ENCODE measurements at places on chromosomes 12 and 14. TPM values are rescaled to one million over a fixed set of nuclear protein-coding genes. Genes with fewer than 3 reads are reported as not detected.
A peak's percentile ranks its signal among the peaks of the same experiment; 100 is the strongest.

DNA sequence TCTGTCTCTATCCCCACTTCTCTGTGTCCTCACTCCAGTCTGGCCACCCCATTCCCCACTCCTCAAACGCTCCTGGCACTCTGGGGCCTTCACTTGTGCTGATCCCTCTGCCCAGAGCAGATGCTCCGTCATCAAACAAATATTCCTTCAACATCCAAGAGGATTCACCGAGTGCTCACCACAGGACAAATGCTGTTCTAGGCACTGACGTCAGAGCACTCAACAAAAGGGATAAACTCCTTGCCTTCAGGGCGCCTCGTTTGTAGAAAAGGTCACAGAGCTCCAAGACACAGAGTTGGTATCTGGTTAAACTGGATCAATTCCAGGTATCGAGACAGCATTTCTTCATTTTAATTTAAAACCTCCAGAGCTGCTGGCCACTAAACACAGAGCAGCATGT is 35.3 kb downstream of the PSMC1 start:
- no peak overlapping the region for H3K4me3 ChIP-seq
- no peak for DNase-seq
- H3K4me1 ChIP-seq, result no peaks in the 10 kb centered on the region

GRCh38 chr12:132044661-132045412 is 95.1 kb downstream of the EP400 start:
- H3K27ac ChIP-seq, result peak overlapping the region; percentile 59
- no peaks in the 10 kb centered on the region for H3K27me3 ChIP-seq
- peaks cover 36% of the 10 kb centered on the region for H3K36me3 ChIP-seq
- no peak for DNase-seq
- no peak overlapping the region for H3K4me3 ChIP-seq

DNA sequence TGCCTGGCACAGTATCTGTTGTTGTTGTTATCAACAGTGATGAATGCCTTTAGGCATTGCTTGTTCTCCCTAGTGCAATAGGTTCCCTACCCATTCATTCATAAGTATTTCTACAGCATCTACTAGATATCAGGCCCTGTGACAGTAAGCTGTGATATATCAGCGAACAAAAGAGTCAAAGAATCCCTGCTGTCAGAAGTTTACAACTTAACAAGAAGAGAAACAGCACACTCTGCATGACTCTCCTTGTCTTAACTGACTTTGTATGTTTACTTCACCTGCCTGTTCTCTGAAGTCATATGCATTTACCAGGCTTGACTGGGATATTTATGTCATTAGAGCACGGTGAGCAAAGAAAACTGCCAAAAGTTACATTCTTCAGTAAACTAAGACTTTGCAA is 452.2 kb upstream of the RPL10L start:
- H3K4me3 ChIP-seq, result no peak overlapping the region
- H3K27ac ChIP-seq, result peak overlapping the region; percentile 75
- peaks cover 27% of the 10 kb centered on the region for H3K4me1 ChIP-seq

DNA sequence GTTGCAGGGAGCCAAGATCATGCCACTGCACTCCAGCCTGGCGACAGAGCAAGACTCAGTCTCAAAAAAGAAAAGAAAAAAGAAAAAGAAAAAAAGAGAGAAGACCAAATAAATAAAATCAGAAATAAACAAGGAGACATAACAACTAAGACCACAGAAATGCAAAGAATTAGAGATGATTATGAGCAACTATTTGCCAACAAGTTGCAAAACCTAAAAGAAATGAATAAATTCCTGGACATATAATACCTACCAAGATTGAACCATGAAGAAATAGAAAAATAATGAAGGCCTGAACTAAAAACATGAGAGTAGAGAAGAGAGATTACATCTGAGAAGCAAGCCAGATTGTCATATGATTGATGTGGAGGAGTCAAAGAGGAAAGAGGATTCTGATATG is 17.6 kb upstream of the EPS8 start:
- no peaks in the 10 kb centered on the region for H3K27me3 ChIP-seq
- DNase-seq, result no peak
- H3K36me3 ChIP-seq, result no peaks in the 10 kb centered on the region
- H3K27ac ChIP-seq, result no peak overlapping the region
- H3K4me3 ChIP-seq, result no peak overlapping the region

GRCh38 chr12:25828188-25828587 is 130.3 kb upstream of the RASSF8 start:
- H3K27me3 ChIP-seq, result no peaks in the 10 kb centered on the region
- no peak for DNase-seq
- H3K27ac ChIP-seq, result no peak overlapping the region
- no peaks in the 10 kb centered on the region for H3K4me1 ChIP-seq

DNA sequence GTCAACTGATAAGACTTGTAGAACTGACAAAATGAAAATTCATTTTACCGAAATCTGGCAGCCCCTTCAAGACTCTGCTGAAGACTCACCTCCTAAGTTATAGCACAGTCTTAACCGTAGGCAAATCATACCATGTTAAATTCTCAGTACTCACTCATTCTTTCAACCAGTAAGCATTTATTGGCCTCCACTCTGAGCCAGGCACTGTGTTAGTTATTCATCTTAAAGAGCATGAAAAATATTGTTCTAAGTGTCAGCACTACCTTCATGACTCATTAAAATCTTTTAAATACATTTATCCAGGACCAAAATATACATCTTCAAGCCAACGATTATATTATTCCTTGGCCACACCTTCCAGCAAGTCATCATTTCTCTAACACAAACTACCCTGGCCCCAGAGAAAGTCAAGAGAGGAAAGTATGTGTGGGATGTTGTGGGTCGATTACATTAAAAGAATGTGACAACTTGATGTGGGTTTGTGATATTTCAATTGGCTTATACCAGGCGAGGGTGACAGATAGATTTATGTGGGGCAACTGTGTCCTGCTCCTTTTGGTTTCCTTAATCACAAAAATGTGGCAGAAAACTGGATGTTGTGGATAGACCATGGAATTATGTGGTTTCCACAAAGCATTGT is 55.0 kb downstream of the TMEM30B start:
- H3K27me3 ChIP-seq, result no peaks in the 10 kb centered on the region
- no peak overlapping the region for H3K27ac ChIP-seq
- DNase-seq, result no peak
- H3K36me3 ChIP-seq, result no peaks in the 10 kb centered on the region

GRCh38 chr14:21240417-21240816 is 28.8 kb downstream of the HNRNPC start:
- H3K36me3 ChIP-seq, result peaks cover 50% of the 10 kb centered on the region
- no peak overlapping the region for H3K4me3 ChIP-seq
- peak overlapping the region; percentile 28 for H3K27ac ChIP-seq
- H3K4me1 ChIP-seq, result peaks cover 19% of the 10 kb centered on the region

Gene PLEKHG7
- not detected for polyA plus RNA-seq

GRCh38 chr12:48165089-48165981 is 8.0 kb upstream of the ASB8 start:
- no peaks in the 10 kb centered on the region for H3K36me3 ChIP-seq
- no peaks in the 10 kb centered on the region for H3K4me1 ChIP-seq
- DNase-seq, result peak; percentile 82

- no peaks in the 10 kb centered on the region for H3K4me1 ChIP-seq
- no peak for DNase-seq
- no peaks in the 10 kb centered on the region for H3K36me3 ChIP-seq
- no peak overlapping the region for H3K27ac ChIP-seq
- H3K4me3 ChIP-seq, result no peak overlapping the region
These were observed 144.1 kb upstream of the BTG1 start for GRCh38 chr12:92289629-92290349.

DNA sequence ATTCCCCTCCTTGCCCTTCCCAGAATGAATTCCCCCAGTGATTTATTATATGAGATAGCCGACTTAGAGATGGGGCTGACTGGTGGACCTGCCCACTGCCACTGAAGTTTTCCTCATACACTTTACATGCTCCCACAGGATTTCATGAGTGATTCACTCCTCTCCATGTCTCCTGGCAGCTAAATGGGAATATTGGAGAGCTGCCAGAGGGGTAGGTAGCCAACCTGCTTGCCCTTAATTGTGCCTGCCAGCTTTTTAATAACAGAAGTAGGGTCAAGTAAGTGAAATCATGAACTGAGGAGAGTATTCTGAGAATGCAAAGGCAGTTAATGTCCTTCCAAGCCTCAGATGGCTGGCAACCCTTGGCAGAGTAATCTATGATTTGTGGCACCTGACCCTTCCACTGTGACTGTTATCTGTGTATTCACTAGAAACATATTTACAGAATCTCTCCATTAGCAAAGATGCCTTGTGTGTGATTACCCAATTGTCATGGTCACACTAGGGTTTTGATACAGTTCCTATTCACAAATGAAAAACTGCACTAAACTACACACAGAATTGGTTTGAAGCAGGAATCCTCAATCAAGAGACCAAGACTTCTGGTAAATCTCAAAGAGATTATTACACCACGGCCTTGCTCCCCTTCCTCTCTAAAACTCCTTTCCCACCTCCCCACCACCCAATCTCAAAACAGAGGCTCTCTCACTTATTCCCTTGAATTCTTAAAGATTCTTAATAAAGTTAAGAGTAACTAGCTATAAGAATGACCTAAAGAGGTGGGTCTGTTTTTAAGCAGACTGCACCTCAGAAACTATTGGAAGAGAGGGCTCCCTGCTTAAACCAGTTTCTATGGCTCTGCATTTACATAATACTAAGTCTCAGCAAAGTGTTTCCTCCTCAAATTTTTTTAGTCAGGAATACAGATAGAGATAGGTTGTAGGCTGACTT is 17.2 kb downstream of the NKX2-1 start:
- peaks cover 100% of the 10 kb centered on the region for H3K27me3 ChIP-seq
- no peak overlapping the region for H3K27ac ChIP-seq
- no peak for DNase-seq
- no peaks in the 10 kb centered on the region for H3K36me3 ChIP-seq
- peaks cover 33% of the 10 kb centered on the region for H3K4me1 ChIP-seq

Gene VAMP1
- polyA plus RNA-seq, result 11.2 TPM

GRCh38 chr12:88854260-88854659 is 274.0 kb upstream of the KITLG start:
- H3K36me3 ChIP-seq, result no peaks in the 10 kb centered on the region
- DNase-seq, result no peak
- no peak overlapping the region for H3K27ac ChIP-seq
- H3K4me3 ChIP-seq, result no peak overlapping the region
- H3K4me1 ChIP-seq, result no peaks in the 10 kb centered on the region

Gene PGF
- polyA plus RNA-seq, result 2.9 TPM

Gene TMEM233
- 0.71 TPM for polyA plus RNA-seq

- peak overlapping the region; percentile 61 for H3K4me3 ChIP-seq
- H3K27me3 ChIP-seq, result peaks cover 33% of the 10 kb centered on the region
- peaks cover 23% of the 10 kb centered on the region for H3K36me3 ChIP-seq
- peaks cover 76% of the 10 kb centered on the region for H3K4me1 ChIP-seq
- peak overlapping the region; percentile 87 for H3K27ac ChIP-seq
- peak; percentile 92 for DNase-seq
These were observed 12.2 kb downstream of the GPR84 start for GRCh38 chr12:54352022-54352531.

Gene OAS2
- polyA plus RNA-seq, result 0.10 TPM

DNA sequence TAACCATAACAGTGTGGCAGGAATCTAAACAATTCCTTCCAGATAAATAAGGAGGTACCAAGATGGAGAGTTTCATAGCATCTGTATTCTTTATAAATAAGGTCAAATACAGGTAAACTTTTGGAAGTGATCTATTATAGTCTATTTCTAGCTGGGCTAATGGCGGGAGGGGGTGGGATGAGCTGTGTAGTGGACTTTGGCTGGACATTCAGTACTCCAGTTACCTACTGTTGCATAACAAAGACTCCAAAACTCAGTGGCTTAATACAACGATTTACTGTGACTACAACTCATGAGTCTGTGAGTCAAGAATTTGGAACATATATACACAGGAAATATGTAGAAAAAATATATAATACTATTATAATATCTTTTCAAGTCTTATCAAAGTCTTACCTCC is 496.1 kb downstream of the BCL11B start:
- DNase-seq, result no peak
- H3K27ac ChIP-seq, result no peak overlapping the region
- H3K36me3 ChIP-seq, result no peaks in the 10 kb centered on the region
- no peak overlapping the region for H3K4me3 ChIP-seq

- no peak for DNase-seq
- H3K27ac ChIP-seq, result no peak overlapping the region
- H3K4me1 ChIP-seq, result peaks cover 23% of the 10 kb centered on the region
These were observed 251.7 kb downstream of the EFCAB11 start for GRCh38 chr14:89702876-89703200.

DNA sequence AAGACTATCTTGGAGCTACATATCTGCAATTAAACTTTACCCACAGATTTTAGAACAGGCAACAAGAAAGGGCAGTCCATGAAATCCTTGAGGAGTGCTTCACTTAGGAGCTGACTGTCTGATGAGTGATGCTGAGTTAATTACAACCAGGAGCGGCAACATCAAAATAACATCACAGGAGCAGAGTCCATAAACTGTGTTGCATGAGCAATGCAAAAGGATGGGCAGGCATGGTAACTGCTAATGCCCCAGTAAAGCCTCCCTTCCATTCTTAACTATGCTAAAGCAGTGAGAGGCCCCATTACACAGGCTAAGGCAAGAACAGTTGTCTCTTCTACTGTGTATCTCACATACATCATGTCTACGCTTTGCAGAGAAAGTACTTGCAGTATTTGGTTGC is 156.6 kb downstream of the PAX9 start:
- H3K36me3 ChIP-seq, result no peaks in the 10 kb centered on the region
- no peaks in the 10 kb centered on the region for H3K27me3 ChIP-seq
- no peak overlapping the region for H3K27ac ChIP-seq
- H3K4me1 ChIP-seq, result no peaks in the 10 kb centered on the region
- H3K4me3 ChIP-seq, result no peak overlapping the region

DNA sequence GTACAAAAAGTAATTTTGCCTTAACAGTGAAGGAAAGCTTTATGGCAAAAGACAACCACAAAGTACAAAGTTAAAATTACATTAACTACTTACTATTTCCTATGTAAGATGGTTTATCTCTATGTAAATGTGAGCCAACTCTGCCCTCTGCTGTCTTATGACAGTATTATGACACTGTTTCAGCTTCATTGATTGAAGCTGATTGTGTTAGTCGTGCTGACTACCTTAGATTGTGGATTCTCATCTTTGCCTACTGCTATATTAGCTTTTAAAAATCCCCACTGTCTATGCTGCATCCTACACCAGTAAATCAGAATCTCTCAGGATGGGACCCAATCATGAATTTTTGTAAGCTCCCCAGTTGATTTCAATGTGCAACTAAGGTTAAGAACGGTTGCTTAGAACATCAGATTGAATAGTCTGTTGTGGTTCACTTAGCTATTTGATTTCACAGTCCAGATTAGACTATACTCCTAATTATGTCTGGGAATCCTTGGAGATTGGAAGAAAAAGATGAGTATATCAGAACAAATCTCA is 12.2 kb upstream of the SPTB start:
- H3K27me3 ChIP-seq, result no peaks in the 10 kb centered on the region
- no peak overlapping the region for H3K27ac ChIP-seq
- DNase-seq, result peak; percentile 80

DNA sequence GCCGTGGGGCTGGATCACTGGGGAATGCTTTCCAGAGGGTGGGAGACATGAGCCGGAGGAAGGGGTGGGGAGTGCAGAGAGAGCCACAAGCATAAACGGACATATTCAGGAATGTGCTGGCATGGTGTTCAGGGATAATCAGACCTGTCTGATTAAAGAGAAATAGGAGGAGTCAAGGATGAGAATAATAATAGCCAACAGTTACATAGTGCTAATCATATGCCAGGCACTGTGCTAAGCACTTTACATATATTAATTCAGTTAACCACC is 43.7 kb downstream of the LTBP2 start:
- H3K36me3 ChIP-seq, result no peaks in the 10 kb centered on the region
- no peak for DNase-seq
- 0 out of 2 replicates have a peak, but pooled peaks cover 2% of the 10 kb centered on the region for H3K4me1 ChIP-seq
- no peak overlapping the region for H3K4me3 ChIP-seq

GRCh38 chr14:59360923-59361794 is 104.0 kb downstream of the GPR135 start:
- H3K27me3 ChIP-seq, result no peaks in the 10 kb centered on the region
- DNase-seq, result no peak
- H3K27ac ChIP-seq, result no peak overlapping the region
- no peak overlapping the region for H3K4me3 ChIP-seq
- peaks cover 7% of the 10 kb centered on the region for H3K4me1 ChIP-seq

Gene DNAJC22
- polyA plus RNA-seq, result not detected

Data from GM23338 (cell line).